ENCODE measurements at places on chromosomes 3 and 15.
A peak's percentile ranks its signal among the peaks of the same experiment; 100 is the strongest.

DNA sequence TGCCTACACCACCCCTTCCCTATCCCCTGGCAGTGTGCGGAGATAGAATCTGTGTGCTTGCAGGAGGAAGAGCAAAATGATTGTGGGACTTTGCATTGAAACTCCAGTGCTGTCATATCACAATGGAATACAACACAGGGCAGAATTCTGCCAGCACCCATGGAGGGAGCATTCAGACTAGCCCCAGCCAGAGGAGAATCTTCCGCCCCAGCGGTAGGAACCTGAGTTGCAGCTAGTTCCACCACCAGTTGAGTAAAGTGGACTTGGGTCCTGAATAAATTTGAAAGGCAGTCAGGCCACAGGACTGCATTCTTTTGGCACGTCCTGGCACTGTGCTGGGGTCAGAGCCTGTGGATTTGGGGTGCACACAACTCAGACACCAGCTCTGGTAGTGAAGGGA, 27.5 kb downstream of the NCBP2 start:
- no peak for DNase-seq

DNA sequence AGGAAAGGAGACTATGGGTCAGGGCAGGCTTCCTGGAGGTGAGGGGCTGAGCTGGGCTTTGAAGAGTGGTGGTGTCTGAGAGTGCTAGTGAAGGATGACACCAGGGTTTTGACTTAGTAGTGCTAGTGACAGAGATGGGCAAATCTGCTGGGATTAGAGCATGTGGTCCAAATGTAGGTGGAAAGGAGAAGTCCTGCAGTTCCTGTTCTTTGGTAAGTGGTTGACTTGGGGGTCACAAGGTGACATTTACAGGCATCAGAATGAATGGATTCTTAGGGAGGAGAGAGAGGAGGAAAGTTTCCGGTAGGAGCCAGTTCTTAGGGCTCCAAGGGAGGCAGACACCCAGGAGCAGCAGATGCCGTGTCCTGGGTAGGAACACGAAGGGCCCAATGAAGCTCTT, 796 bp upstream of the DOCK3 start:
- DNase-seq = no peak

DNA sequence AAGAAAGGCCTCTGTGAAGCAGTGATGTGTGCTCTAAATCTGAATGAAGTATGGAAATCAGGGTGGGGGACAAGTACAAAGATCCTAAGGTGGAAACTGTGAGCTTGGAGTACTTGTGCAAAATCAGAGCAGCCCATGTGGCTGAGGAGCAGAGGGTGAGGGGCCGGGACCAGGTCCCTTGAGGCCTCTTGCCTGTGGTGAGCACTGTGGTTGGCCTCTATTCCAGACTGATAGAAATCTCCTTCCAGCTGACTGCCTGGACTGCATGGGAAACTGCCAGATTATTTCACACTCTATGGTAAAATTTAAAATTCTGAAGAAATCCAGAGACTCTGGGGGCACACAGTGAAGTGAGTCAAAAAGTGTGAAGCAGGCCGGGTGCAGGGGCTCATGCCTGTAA, 81.4 kb downstream of the TM4SF4 start:
- DNase-seq = no peak

DNA sequence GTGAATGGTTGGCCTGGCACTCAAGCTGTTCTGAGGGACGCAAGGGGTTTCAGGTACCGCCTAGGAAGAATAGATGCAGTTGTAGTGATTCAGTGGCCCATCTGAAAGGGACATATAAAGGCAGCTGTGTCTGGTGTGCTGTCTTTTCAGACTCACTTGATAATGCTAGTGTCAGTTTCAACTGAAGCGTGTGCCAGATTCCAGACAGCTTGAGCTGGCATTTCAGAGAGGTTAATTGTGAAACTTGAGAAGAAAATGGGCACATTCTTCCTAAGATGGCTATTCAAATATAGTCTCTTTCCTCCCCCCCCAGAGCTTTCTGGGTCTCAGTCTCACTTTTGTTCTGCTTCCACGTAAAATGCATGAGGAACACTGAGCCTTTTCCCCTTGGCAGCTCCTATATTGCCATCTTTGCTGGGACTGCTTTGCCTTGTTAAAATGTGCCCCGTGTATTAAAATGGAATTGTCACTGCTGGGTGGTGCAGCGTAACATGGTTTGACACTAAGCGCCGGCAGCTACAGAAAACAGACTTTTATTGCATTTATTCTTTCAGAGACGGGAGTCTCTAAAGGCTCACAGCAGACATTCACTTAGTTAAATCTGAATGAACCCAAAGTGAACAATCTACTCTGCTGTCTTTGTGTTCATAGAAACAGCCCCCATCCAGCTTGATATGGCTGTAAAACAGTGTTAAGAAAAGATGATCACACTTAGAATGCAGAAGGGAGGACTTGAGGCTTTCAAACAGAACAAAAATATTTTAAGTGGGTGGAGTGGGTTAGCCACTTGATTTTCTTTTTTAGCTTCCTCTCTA, 478.7 kb downstream of the RBMS3 start:
- DNase-seq = no peak

- DNase-seq = no peak
Observed at GRCh38 chr3:127660621-127661251, 12.0 kb upstream of the ABTB1 start.

DNA sequence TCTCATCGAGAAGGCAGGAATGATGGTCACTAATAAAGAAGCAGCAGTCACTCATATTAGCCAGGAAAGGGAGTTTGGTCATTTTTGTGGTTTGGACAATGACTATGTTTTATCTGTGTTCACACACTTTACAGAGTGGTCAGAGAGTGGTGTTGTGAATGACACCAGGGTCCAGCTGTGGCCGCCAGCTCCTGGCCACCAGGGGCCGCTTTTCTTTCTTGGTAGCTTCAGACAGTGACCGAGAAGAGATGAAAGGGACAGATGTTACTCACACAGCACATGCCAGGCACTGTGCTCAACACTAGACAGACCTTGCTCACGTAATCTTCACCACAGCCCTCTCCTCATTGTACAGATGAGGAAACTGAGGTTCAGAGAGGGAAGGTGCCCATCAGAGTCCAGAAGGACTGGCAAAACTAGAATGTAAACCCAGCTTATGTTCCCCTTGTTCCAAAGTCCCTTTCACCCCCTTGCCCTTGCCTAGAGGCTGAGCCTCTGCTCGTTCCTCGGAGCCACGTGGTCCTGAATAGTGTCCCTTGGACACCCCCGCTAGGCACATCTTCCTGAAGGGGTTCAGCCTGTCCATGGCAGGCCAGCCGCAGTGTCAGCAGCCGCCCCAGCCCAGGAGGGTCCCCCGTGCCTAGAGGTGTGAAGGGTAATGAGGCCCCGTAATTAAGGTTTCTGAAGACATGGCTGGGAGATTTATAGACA, 55.6 kb downstream of the CYP11A1 start:
- no peak for DNase-seq

- DNase-seq = no peak
Observed at GRCh38 chr3:53166781-53167291, 5.8 kb downstream of the PRKCD start.

DNA sequence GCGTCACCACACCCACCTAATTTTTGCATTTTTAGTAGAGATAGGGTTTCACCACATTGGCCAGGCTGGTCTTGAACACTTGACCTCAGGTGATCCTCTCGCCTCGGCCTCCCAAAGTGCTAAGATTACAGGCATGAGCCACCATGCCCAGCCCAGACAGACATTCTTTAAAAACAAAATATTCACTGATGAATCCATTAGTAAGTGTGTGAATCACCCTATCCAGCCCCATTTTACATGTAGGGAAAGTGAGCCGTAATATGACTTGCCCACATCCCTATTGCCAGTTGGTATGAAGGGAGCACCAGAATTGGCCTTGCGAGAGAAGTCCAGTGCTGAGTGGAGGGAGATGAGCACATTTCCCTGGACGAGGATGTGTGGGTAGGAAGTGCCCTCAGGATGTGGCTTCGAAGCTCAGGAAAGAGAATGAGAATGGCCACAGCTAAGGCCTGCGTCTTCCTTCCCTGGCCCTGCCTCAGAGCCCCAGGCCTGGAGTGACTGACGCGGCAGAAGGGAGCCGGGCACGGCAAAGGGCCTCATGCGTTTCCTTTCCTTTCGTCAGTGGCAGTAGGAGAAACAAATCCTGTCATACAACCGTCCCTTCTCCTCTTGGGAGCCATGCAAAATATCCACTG, 28.3 kb upstream of the ETV5 start:
- DNase-seq = no peak

GRCh38 chr3:180073561-180073960, 36.8 kb upstream of the PEX5L start:
- no peak for DNase-seq

DNA sequence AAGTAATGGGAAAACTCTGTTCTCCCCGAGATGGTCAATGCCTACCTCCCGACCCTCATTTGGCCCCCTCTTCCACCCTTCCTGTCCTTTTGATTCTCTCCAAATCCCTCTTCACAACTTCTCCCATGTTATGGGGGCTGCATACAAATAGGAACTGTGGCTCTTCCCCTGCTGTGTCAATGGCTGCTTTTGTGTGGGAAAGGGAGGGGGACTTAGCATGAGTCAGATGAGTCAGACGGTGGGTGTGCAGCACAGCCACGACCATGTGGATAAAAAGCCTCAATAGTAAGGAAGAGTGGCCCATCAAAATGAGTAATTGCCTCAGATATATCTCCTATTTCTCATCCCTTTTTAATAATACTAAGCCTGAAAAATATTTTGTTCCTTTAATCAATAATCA, 31.9 kb downstream of the SPATA16 start:
- DNase-seq = no peak

DNA sequence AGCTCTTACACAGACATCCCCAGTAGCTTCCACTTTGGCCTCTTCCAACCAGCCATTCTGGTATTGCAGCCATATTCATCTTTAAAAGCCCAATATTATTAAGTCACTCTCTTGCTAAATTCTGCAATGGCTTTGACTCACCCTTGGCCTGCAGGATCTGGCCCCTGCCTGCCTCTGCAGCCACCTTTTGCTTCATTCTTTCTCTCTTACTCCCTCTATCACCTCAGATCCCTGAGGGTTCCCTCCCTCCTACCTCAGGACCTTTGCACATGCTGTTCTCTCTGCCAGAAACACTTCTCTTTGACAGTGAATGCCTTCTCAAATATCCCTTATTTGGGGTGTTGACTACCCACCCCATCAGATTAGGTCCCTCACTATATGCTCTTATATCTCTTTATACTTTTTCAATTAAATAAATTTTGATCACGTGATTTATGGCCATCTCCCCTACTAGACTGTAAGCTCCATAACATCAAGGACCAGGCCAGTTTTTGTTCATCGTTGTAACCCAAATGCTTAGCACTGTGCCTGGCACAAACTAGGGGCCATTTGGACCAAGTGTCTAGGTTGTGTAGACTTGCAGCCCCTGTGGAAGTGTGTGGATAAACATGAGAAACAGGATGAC, 32.3 kb upstream of the UBE2Q2 start:
- no peak for DNase-seq

- DNase-seq = no peak
Observed at GRCh38 chr3:172259726-172260248, 188.5 kb downstream of the GHSR start.

DNA sequence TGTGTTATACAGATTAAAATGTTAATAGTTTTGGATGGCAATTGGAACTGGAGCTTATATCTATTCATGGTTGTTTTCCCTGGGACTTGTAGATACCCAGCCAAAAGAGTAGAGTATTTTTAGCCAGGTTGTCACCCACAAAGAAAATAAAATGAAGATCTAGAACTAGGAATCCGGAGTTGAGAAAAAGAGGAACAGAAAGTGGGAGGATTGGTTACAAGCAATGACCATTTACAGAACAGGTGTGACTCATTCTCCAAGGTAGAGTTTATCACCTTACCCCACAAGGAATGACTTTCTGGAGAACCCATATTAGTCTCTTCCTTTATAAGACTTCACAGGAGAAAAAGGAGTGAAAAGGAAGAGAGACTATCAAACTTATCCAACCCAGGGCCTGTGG, 99.8 kb downstream of the TMEM108 start:
- no peak for DNase-seq

DNA sequence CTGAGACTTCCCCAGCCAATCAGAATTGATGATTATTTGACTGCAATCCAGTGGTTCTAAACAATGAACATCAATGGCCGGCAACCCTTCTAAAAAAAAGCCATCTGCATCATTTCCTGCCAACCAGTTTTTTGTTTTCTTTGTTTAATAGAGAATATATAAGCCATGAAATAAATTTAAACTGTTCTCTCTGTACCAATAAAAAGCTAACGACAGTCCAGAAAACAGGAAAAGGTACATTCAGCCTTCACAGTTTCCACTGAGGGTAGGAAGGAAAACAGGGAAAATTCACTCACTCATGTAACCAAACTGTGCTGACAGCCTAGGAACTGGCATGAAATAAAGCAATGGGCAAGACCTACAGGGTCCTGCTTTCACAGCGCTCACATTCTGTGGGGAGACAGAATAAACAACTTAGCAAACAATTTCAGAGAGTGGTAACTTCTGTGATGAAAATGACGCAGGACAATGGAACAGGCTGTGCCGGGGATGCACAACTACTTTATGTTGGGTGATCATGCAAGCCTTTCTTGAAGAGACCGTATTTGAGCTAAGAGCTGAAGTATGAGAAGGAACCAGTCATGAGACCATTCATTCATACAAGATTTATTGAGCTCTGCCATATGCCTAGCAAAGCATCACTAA, 630.1 kb downstream of the MAGI1 start:
- DNase-seq = no peak

DNA sequence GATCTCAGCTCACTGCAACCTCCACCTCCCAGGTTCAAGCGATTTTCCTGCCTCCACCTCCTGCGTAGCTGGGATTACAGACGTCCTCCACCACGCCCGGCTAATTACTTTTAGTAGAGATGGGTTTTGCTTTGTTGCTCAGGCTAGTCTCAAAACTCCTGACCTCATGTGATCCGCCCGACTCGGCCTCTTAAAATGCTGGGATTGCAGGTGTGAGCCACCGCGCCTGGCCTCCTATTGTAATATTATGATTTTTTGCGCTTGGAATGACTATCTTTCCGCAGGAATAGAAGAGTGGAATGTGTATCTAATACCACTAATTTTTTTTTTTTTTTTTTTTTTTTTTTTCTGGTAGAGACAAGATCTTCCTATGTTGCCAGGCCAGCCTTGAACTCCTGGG, 1.8 kb downstream of the ARL8B start:
- DNase-seq = no peak

DNA sequence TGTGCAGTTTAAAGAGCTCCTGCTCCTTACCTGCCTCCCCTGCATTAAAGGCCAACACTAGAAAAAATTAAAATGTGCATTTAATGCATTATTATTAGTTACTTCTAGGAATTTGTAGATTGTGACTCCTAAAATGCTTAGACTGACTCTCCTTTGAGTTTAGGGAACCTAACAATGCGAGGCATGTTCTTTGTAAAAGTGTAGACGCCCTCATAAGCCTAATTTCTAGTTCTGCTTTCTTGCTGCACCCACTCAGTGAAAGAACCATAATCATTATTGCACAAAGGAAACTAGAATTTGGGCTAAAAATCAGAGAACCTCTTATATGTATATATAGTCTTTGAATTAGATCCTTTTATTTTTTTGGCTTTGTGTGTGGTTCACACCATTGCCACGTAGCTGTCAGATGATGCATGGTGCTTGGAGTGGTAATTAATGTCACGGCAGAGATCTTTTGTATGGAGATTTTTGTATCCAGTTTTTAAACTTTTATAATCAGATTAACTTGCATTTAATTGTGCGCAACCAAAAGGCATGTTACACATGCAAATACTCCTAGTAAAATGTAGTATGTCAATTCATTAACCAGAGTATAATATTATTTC, 710 bp downstream of the ABHD10 start:
- peak; percentile 36 for DNase-seq

Measured in SIG-M5 (cell line).